ENCODE measurements at places on chromosomes 1 and 21.
A peak's percentile ranks its signal among the peaks of the same experiment; 100 is the strongest.

DNA sequence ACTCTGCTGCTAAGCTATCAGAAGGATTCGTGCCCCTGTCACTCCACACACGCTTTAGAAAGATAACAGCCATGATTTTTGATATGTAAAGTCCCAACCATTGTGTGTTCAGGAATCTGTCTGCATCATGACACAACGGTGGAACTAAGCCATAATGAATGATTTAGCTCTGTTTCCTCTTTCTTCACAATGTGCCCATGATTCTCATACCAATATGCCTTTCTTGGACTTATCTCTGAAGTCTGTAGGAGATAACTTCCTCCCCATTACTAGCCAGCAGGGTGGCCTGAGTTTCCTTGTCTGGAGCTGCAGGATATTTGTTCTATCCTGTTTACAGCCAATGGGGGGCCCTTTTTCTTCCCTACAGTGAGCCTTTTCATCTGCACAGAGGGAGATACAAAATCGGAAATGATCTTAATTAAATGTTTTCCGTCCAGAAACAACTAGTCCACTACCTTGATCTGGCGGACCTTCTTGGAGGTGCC lies 511.7 kb downstream of the USP25 start:
- DNase-seq = no peak

GRCh38 chr21:31580866-31581276 lies 78.6 kb upstream of the SOD1 start:
- DNase-seq = peak; percentile 83

GRCh38 chr21:33380483-33380998 lies 22.7 kb upstream of the IFNGR2 start:
- no peak for DNase-seq

GRCh38 chr1:92030656-92031107 lies 897 bp downstream of the EPHX4 start:
- no peak for DNase-seq

DNA sequence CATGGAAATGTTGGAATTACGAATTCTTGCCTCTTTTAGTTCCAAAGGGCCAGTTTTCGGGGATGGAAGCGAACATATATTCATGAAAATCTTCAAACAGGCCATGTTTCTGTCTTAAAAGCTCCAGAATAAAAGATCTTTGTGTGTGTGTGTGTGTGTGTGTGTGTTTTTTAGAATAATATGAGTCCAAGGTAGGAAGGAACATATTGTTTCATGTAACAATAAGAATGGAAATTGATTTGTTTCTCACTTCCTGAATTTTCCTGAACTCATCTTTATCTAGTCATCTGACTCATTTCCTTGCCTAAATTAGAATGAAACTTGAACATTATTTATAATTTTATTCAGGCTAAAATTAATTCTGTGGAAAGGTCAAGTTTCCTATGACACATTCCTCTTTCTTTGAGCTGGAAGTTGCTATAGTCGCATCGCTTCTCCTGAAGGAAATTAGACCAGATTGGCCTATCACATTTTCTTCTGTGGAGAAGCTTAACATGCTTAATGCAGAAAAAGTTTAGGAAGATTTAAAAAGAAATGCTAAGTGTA lies 805.1 kb upstream of the ADAMTS5 start:
- no peak for DNase-seq

- no peak for DNase-seq
Measured at GRCh38 chr1:210448297-210448892, 119.7 kb downstream of the HHAT start.

DNA sequence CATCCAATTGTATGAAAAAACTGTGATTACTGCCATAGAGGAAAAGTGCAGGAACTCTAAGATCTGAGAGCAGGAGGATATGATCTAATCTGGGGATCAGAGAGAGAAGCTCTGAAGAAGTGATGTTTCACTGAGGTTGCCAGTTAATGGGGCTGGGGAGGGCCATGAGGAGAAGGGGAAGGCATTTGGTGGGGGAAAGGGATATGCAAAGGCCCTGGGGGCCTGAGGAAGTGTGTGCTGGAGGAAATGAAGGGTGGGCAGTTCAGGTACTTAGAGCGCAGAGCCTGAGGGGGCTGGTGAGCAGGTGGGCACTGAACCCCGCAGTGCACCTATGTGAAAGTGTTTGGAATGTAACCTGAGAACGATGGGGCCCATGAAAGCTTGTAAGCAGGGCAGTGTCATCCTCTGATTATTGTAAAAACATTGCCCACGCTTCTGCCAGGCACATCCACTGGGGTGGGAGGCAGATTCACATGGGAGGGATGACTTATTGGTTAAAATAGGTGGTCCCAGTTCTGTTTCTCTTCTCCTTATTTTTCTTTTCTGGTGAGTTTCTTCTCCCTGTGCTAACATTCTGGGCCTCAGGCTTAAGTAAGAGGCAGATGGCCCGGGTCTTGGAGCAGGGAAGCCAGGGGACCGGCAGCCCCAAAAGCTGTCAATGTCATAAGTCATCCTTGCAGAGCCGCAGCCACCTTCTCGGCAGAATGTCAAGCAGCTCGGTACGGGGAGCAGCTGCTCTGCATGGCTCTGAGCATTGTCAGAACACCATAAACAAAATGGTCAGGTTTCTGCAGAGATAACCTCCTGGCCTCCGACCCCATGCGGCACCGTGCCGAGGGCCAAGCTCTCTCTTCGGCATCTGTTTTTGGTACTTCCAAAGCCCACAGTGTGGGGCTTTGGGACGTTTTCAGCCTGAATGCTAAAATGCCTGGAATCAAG lies 492.0 kb upstream of the VAMP3 start:
- DNase-seq = no peak

GRCh38 chr1:240768979-240769378 lies 157.0 kb upstream of the GREM2 start:
- DNase-seq = no peak

DNA sequence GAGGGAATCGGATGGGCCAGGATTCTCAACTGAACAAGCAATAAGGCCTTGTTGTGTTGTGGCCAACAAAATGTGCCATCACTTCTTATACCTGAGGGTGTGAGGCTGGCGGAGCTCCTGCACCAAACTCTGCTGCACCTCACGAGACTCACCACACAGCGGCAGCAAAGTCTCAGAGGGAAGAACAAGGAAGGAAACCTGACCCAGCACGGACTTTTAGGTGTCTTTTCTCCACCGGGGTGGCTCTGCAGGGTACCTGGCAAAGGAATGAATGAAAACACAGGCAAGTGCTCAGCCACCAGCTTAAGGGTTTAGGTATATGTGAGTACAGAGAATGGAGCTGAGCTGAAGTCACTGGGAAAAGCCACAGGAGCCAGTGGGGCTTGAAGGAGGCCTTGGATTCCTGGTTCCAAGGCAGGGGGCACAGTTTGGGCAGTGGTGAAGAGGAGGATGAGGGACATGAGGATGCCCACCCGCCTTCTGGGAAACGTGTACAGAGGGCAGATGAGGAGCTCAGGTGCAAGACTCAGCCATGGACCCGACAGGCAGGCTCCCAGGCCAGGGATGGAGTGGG lies 31.1 kb upstream of the HSD3B1 start:
- DNase-seq = no peak

GRCh38 chr1:228799924-228800323 lies 64.6 kb downstream of the RHOU start:
- no peak for DNase-seq

GRCh38 chr1:15151377-15151806 lies 2.2 kb upstream of the TMEM51 start:
- no peak for DNase-seq

- DNase-seq = no peak
Measured at GRCh38 chr1:12314333-12314903, 84.6 kb downstream of the VPS13D start.

DNA sequence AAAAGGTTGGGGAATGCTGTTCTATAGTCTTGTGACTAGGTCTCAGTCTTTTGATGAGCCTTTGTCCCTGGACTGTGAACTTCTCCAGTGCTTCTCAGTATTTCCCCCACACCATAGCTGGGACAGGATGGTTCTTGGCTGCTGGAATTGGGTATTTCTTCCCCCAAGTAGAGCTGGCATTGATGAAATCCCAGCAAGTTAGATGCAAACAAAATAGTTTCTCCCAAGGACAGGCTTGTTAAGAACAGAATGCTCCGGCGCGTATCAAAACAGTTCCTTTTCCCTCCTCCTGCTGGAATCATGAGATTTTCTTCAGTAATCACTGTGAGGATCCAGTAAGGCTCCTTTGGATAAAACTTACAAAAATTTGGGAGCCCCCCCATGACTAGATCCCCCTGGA lies 162.6 kb downstream of the PIK3R3 start:
- DNase-seq = no peak

DNA sequence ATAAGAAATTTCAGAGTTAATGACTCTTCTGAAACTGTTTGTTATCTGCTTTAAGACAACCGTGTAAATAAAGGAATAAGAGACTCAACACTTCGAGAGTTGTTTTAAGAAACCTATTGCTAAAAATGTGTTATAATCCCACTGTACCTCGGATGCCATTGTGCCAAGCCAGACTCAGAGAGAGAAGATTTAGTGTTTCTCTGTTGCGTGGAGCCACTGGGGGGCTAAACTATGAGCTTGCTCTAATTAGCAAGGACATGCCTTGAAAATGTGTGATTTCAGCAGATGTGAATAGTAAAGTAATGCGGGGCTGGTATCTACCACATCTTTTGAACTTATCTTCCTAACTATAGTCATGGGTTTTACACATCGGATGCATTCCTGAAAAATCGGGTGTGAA lies 56.2 kb upstream of the TARBP1 start:
- DNase-seq = peak; percentile 40

DNA sequence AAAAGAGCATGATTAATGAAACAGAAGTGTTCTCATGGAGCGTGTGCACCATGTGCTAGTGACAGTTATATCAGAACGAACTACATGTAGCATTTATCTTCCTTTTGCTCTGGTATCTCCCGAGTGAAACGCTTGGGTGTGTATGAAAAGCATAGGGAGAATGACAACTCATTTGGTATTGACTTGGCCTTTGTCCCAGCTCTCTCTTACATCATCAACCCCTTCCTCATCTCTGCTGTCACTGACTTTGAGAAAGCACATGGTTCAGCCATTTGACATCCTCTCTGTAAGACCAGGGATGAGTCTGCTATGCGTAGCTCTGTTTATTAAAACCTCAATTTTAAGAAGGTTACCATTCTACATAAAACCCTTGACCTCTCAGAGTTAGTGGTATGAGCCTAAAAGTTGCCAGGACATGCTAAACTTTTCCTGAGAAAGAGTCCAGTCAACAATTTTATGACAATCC lies 201.0 kb downstream of the NRIP1 start:
- DNase-seq = no peak

DNA sequence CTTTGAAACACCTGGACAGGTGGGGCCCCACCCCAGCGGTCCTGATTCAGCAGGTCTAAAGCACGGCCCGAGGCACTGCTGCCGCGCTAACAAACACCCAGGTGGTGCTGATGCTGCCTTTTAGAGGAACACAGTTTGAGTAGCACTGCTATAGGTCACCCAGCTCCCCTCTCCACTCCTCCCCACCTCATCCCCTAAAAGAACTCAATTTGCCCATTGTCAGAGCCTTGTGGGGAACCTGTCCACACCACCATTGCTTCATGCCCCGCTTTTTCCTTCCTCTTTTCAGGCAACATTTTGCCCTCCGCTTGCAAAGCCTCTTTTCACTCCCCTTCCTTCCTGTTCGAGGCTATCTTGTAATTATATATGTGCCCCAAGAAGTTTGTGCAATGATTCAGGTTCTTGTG lies 26.2 kb upstream of the PADI4 start:
- DNase-seq = no peak

GRCh38 chr1:236321101-236321500 lies 39.3 kb upstream of the ERO1B start:
- DNase-seq = no peak

DNA sequence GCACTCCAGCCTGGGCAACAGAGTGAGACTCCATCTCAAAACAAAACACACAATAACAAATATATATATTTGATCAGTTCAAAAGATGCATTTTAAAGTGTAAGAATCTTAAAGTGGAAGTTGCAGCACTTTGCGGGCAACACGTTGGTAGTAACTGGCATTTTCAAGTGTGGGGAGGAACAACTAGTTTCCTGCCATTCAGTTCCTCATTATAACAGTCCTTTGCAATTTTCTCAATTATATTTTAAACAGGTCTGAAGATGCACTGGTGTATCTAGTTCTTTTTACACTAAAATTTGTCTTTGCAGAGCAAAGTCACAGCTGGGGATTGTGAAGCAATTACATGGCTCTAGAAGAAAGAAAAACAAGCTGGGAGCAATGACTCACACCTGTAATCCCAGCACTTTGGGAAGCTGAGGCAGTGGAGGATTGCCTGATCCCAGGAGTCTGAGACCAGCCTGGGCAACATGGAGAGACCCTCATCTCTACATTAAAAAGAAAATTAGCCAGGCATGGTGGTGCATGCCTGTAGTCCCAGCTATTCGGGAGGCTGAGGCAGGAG lies 25.3 kb downstream of the RRAGC start:
- DNase-seq = no peak

DNA sequence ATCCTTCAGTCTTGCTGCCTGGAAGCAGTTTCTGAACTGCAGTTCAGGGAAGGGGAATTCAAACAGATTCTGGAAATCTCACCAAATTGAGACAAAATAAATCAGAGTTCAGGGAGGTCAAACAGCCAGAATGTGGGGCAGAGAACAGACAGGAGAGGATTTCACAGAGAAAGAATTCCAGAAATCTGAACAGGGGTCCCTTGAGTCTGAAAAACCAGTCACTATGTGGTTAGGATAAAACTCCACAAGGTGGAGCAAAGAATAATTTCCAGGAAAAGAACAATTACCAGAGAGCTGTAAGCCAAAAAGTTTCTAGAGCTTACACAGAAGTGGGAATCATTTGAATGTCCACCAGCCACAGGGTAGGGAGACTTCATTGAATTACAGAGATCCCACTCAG lies 84.7 kb downstream of the URB2 start:
- no peak for DNase-seq

GRCh38 chr1:209937996-209938959 lies at the start of gene SYT14:
TSS of gene SYT14 (plus strand) at chr1:209938217. CDS start at chr1:209938265, 48 bp downstream.
- no peak for DNase-seq

- DNase-seq = no peak
Measured at GRCh38 chr1:11848373-11848700, 754 bp upstream of the NPPA start.

- no peak for DNase-seq
Measured at GRCh38 chr1:83581747-83582146, 417.2 kb downstream of the TTLL7 start.

DNA sequence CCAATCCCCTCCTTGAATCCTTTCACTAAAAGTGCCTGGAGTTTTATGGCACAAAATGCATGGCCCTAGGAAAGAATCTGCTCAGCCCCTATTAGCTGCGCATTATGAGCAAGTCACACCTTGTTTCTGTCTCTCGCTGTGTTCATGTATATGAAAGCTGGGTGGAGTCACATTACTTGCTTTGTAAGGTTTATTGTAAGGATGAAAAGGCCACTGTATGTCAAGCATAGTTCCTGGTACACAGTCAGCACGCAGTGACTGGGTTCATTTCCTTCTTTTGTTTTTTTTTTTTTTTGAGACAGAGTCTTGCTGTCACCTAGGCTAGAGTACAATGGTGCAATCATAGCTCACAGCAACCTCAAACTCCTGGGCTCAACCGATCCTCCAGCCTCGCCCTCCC lies 6.7 kb upstream of the SLC9A1 start:
- no peak for DNase-seq

DNA sequence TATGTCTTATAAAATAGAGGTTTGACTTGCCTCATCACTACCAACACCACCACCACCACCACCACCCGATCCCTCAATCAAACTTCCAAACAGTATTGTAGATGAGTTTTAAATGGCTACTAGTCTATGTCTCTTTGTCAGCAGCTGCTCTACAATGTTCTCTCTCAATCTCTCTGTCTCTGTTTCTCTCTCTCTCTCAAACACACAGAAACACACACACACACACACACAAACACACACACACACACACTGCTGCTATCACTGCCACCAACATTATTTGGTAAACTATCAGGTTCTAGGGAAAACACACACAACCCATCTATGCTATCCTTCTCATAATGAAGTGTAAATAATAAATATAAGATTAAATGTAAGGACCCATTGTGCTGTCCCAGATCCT lies 2.4 kb downstream of the TNFSF4 start:
- no peak for DNase-seq
